ENCODE measurements at places on chromosomes 2 and 18.

DNA sequence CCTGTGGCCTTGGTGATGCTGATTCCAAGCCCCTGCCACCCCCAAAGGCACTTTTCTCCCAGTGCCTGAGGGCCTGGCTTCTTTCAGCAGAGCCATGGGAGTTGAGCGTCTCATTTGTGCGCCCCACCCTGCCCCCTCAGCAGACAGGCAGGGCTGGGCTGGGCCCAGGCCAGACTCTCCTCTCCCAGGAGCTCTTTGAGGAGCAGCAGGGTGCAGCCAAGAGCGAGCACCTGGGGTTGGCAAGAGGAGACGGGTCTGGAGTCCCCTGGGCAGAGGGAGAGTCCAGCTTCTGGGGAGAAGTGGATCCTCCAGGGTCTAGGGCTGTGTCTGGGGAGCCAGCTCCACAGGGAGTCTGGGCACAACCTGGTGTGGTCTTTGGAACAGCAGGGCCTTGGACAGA is 21.2 kb downstream of the NPPC start:
- no peak for DNase-seq

DNA sequence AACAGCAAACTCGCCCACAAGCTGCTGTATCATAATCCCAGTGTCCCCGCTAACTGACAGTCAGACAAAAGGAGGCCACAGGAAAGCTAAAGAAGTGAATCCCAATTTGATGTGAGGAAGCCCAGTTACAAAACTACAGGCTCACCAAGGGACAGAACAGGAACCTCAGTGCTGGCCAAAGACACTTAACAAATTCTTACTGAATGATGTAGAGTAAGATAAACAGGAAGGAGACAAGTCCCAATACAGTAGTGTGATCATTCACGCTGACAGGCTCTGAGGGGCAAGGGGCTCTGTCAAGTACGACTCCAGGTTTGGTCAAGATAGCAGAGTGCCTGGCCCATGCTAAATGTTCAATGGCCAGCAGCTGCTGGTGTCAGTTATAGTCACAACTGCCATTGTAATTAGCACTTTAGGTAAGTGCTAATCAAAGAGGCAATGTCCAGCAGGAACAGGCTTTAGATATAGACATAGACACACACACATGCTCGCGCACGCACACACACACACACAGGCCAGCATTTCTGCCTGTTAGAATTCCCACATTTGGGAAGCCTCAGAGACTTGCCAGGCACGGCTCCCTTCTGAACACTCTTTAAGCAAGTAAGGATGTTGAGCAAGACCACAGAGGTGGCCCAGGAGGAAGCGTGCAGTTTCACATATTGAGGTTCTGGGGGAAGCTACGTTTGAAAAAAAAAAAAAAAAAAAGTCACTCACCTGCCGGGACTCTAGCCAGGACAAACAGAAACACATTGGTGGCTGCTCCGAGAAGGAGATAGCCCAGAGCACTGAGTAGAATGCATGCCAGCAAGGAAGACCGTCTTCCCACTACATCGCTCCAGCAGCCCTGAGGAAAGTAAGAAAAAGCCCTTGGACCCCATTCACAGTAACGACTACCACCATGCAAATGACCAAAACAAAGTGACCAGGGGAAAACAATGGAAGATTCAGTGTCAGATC is 35.4 kb upstream of the TMEM182 start:
- DNase-seq, result no peak

GRCh38 chr18:34760444-34760843 is 50.3 kb downstream of the DTNA start:
- DNase-seq, result no peak

GRCh38 chr2:157899125-157899839 is 23.2 kb upstream of the ACVR1 start:
- no peak for DNase-seq

- DNase-seq, result no peak
Measured at GRCh38 chr2:99809259-99809900, 319.6 kb upstream of the REV1 start.

DNA sequence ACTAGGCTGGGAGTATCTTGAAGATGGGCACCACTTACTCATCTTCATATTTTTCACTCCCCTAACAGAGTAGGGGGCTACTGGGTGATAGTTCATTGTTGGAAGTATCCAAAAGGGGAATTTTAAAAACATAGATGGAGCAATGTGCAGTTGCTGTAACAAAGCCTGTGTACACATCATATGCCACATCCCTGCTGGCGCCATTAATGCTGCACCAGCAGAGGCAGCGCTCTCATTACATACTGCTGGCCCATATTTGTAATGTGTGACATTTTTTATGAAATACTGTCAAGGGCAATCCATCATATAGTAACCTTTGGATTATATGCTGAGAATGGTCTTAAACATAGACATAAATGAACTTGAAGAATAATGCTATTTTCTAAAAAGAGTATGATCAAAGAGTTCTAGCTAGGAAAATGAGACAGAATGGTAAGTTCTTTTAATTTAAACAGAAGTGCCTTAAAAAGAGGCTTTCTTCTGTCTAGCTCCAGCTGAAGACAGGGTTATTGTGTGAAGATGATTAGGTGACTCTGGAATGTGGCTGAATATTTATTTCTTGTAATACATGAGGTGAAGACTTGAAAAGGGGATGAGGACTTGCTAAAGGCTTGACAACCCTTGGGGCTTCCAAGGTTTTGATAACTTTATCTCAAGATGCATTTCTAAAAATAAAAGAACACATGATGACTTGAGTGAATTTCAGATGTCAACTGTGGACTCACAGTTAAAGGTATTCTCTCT is 2.4 kb upstream of the TMEM178A start:
- peak; percentile 44 for DNase-seq

DNA sequence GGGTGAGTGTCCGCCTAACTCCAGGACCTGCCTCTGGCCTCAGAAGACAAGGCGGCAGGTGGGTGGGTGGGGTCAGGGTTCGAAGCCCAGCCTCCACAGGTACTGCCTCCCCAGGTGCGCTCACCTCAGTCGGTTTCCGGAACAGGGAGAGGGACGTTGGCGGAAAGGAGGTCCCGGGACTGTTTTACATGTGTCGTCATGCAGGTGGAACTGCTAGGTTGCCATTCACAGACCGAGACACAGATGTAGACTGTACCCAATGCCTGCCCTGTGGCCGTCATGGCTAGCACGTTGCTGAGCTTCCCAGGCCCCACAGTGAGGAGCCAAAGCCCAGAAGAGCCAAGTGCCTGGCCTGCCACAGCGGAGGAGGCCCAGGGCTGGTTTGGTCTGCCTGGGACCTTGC is 284.0 kb upstream of the HS6ST1 start:
- DNase-seq, result no peak

DNA sequence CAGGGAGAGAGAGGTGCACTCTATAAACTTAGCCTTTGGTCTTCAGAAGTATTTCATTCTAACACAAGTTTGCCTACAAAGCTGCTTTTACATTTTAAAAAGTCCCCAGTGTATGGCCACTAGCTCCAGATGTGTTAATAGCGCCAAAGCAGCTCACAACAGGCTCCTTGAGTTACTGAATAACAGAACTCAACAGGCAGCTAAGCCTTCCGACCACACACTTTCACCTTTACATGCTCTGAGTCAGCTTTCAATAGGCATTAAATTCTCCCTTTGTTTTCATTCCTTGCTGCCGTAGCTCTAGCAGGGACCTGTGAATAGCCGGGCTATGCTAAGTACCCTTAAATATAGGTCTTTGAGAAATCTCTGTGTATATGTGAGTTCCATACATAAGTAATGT is 262.8 kb upstream of the PARD3B start:
- DNase-seq, result no peak

- DNase-seq, result no peak
Measured at GRCh38 chr2:105631922-105632321, 112.8 kb upstream of the NCK2 start.

DNA sequence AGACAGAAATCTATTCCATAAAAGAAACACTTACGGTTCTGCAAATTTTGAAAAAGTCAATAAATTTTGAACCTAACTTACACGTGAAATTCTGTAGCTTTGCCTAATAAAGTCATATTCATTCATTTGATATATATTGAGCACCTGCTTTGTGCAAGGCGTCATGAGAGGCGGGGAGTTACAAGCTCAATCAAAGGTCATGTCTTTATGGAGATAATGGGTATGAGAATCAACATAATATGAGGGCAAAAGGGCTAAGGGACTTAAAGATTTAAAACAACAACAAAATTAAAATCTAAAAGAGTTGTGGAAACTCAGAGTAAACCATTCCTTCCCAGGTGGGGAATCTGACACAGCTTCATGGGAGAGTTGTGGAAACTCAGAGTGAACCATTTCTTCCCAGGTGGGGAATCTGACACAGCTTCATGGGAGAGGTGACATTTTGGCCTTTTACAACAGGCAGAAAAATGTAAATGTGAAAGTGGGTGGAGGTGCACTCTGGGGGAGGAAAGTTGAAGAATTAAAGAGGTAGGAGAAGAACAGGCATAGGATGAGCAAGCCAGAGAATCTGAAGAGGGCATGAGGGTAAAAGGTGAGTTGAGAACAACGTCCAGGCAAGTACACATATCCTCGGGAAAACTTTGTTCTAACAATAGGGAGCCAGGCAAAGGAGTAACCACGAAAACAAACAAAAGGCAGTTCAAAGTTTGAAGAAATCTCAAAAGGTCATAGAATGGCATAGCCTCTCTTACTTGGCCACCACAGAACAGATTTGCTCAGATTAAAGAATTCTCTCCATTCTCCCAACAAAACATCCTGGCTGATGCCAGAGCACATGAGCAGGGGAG is 49.5 kb upstream of the CD226 start:
- no peak for DNase-seq

- no peak for DNase-seq
Measured at GRCh38 chr18:10791169-10791831, 265.5 kb downstream of the NAPG start.

DNA sequence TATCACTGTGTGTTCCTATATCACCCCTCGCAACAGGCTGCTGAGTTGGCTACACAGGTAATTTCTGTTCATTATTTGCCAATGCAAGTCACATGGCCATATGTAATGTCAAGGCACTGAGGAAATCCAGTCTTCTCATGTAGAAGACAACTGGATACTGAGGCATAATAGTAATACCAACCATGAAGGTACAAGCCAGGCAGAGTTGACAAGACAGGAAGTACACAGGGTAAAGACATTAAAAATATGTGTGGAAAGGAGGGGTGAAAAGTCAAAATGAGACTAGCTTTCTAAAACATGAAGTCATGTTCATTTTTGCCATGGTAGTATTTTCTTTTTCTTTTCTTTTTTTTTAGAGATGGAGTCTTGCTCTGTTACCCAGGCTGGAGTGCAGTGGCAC is 17.5 kb upstream of the RNF138 start:
- no peak for DNase-seq

GRCh38 chr2:172177581-172177980 is 74.9 kb upstream of the DLX2 start:
- no peak for DNase-seq

- DNase-seq, result peak; percentile 70
Measured at GRCh38 chr2:50401772-50402653, 629.9 kb downstream of the NRXN1 start.

GRCh38 chr18:44130376-44130942 is 550.2 kb upstream of the SETBP1 start:
- DNase-seq, result peak; percentile 13

- no peak for DNase-seq
Measured at GRCh38 chr2:138028538-138028937, 64.3 kb downstream of the HNMT start.

GRCh38 chr2:157055660-157056199 is 201.8 kb upstream of the GALNT5 start:
- DNase-seq, result peak; percentile 73

GRCh38 chr2:203994735-203995134 is 58.2 kb downstream of the ICOS start:
- no peak for DNase-seq

- no peak for DNase-seq
Measured at GRCh38 chr2:60152226-60152833, 401.1 kb downstream of the BCL11A start.

- DNase-seq, result no peak
Measured at GRCh38 chr18:43847164-43848091, 570.1 kb upstream of the SYT4 start.

GRCh38 chr2:188322569-188323551 is 31.2 kb downstream of the GULP1 start:
- DNase-seq, result no peak
